HCT116 (cell line): ENCODE measurements at places on chromosomes 12 and 14. TPM values are rescaled to one million over a fixed set of nuclear protein-coding genes. Genes with fewer than 3 reads are reported as not detected.
A peak's percentile ranks its signal among the peaks of the same experiment; 100 is the strongest.

The MYF5 gene
- not detected for total RNA-seq

The RNU4-1 gene
- total RNA-seq = 2,323 TPM

GRCh38 chr12:107657133-107657532 is 28.5 kb upstream of the PWP1 start:
- no peaks in the 10 kb centered on the region for H3K27me3 ChIP-seq
- no peaks in the 10 kb centered on the region for H3K4me1 ChIP-seq
- DNase-seq = no peak
- H3K36me3 ChIP-seq = no peaks in the 10 kb centered on the region

The PLA2G1B gene
- total RNA-seq = 2.0 TPM

DNA sequence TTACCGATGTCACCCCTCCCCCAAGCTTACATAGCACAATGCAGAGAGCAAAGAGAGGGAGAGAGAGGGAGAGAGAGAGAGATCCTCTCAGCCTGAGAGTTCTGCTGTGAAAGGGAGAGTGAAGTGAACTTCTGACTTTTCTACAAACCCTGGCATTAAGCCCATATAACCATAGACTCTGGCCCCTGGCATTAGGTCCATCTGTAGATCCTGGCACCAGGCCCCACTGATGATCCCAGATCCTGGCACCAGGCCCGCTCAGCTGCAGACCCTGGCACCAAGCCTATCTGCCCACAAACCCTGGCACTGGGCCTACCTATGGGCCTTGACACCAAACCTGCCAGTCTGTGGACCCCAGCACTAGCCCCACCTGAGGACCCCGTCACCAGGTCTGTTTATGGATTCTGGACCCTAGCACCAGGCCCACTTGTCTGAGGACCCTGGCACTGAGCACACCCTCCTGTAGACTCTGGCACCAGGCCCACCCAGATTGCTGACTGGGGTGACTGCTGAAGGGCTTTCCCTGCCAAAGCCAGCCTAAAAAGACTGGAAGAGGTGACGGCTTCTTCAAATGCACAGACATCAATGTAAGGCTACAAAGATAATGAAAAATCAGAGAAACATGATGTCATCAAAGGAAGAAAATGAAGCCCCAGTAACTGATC is 14.5 kb upstream of the KRT83 start:
- DNase-seq = no peak
- H3K27ac ChIP-seq = no peak overlapping the region
- no peak overlapping the region for H3K4me3 ChIP-seq
- H3K27me3 ChIP-seq = no peaks in the 10 kb centered on the region
- no peaks in the 10 kb centered on the region for H3K36me3 ChIP-seq
- H3K4me1 ChIP-seq = peaks cover 13% of the 10 kb centered on the region

The FOXN4 gene
- 0.52 TPM for total RNA-seq

GRCh38 chr14:22822571-22823098 is 7.1 kb upstream of the MRPL52 start:
- peak overlapping the region; percentile 43 for H3K4me3 ChIP-seq
- DNase-seq = peak; percentile 51
- H3K27ac ChIP-seq = no peak overlapping the region
- no peaks in the 10 kb centered on the region for H3K36me3 ChIP-seq
- peaks cover 7% of the 10 kb centered on the region for H3K4me1 ChIP-seq

- no peak for DNase-seq
- no peaks in the 10 kb centered on the region for H3K36me3 ChIP-seq
- H3K4me1 ChIP-seq = no peaks in the 10 kb centered on the region
- no peak overlapping the region for H3K4me3 ChIP-seq
- no peak overlapping the region for H3K27ac ChIP-seq
Measured at GRCh38 chr14:21686468-21686867, 12.8 kb upstream of the OR4E1 start.

The NGB gene
- total RNA-seq = not detected

The LTB4R gene
- 14.8 TPM for total RNA-seq

The ZNF385A gene
- 34.7 TPM for total RNA-seq

- H3K4me3 ChIP-seq = no peak overlapping the region
- no peak for DNase-seq
- H3K27ac ChIP-seq = peak overlapping the region; percentile 17; the same call in 1 of the 2 replicates
- H3K36me3 ChIP-seq = peaks cover 2% of the 10 kb centered on the region; the same call in 1 of the 2 replicates
- H3K4me1 ChIP-seq = peaks cover 31% of the 10 kb centered on the region
Measured at GRCh38 chr12:131900397-131900796, 6.0 kb downstream of the ULK1 start.

DNA sequence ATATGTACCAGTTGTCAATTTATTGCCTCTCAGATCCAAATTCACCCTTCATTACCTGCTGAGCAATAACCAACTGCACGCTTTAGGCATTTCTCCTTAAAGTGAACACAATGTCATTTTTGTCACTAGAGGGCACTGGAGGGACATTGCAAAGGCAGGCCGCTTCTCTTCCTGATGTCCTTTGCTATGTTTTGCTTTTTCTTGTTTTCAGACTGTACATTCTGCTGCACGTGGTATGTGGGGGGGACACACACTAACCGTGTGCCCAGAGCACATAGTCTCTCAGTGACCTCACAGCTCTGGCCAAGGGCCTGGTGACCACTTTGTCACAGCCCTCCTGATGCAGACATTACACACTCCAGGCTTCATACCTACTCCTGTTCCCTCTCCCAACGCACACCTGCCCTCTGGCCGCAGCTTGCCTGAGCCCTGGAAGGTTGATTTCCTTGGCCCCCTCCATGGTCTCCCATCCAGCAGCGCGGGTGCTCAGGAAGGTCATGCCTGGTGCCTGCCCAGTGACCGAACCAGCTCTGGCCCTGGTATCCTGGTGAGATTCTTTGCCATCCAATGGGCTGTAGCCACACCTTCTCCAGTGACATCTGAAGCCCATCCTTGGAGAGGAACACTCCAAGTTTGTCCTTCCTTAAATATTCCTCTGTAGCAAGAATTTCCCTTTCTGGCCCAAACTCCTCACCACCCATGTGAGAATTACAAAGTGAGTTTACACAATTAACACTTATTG is 39.9 kb downstream of the MYO1H start:
- no peak overlapping the region for H3K27ac ChIP-seq
- DNase-seq = peak; percentile 44
- no peak overlapping the region for H3K4me3 ChIP-seq
- H3K27me3 ChIP-seq = no peaks in the 10 kb centered on the region

DNA sequence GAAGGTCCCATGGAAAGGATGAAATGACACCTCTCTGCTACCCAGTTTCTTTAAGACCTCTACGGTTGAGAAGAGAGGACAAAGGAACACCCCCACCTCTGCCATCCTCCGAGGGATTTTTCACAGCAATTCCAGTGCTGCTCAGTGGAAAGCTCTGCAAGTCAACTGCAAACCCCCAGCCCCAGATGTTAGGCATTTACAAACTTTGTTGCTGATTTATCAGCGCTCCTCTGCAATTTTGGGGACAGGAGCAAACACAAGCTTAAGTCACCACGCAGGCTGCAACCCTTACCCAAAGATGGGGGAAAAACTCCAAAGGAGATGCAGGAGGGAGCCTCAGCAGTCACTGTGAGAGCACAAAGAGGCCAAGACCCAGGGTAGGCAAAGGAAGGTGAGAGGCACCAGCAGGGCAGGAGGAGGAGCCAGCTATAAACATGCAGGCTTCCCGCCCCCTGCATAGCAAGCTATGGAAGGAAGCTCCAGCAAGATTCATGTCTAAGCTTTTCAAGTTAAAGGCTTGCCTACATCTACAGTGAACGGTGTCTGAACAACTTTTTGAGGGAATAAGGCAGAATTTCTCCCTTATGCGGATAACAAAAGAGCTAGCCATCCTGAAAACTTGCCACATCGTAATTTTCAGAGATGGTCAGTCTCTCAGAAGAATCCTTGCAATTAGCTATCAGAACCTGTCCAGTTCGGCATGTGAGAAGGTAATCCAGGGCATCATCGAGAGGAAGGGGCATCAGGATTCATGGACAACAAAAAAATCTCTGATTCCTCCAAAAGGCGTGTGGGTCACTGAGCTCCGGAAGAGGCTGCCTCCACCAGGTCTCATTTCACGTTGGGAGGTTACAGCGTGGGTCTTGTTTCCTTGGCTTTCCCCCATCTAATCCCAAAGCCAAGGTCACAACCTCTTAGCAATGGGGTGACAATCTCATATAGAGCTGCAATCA is 3.9 kb downstream of the CTDSP2 start:
- H3K36me3 ChIP-seq = no peaks in the 10 kb centered on the region
- H3K4me3 ChIP-seq = no peak overlapping the region
- DNase-seq = no peak

DNA sequence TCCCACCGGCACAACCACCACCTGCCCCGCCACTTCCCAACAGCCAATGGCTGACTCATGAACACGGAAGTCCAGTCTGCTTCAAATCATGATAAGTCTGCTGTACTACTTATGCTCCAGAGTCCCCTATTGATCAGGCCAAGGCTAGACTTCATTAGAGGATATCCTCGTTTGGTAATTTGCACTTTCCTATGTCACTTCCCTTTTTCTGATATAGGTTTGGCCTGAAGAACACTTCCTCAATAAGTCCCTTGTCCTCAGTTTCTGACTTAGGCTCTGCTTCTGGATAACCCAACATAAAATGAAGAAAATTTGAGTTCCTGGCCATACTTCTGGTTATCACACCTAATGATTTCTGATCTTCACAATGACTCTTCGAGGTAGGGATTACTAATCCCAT is 45.3 kb downstream of the IFNG-AS1 start:
- no peaks in the 10 kb centered on the region for H3K36me3 ChIP-seq
- H3K4me3 ChIP-seq = no peak overlapping the region
- no peaks in the 10 kb centered on the region for H3K27me3 ChIP-seq
- DNase-seq = no peak
- H3K27ac ChIP-seq = no peak overlapping the region
